GM23248 (cell line): ENCODE measurements at places on chromosomes 2 and 18. TPM values are rescaled to one million over a fixed set of nuclear protein-coding genes. Genes with fewer than 3 reads are reported as not detected.

- DNase-seq = peak; percentile 45
These were observed 79.1 kb upstream of the ZFP36L2 start for GRCh38 chr2:43305517-43305916.

DNA sequence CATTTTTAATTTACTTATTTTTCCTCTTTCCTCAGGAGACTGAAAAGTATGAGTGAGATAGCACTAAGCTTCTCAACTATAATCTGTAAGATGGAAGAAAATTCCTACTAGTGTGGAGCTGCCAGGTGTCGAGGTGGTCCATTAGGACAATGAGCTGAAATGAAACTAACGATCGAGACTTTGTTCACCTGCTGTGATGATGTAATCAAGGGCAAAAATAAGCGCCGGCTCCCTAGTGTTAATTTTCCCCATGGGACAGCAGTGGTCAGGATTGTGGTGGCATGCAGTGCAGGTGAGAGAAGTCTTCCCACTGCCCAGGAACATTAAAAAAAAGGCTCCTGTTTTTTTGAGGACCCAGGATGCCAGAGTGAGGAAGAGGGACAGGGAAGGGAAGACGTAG lies 859.1 kb upstream of the GCFC2 start:
- DNase-seq = no peak

DNA sequence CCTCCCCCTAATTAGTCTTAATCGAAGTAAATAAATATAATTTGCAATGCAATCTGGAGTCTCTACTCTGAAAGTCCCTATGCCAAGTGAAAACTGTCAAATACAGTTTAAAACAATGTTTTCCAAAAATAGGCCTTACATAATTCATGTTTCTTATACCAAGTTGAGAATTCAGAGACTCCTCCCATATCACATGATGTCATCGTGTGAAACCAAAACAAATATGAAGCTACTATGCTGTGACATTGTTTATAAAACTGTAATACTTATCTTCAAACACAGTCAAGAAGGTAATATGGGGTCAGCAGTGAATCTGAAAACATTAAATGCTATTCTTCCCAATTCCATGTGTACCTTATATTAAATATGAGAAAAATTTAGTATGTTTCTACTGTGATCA lies 940.2 kb upstream of the FANCL start:
- DNase-seq = no peak

GRCh38 chr2:207167099-207167923 lies 1.6 kb upstream of the KLF7 start:
- DNase-seq = peak; percentile 82

GRCh38 chr2:690799-691198 lies 13.6 kb upstream of the TMEM18 start:
- DNase-seq = no peak

GRCh38 chr2:48146552-48146951 lies 240.3 kb upstream of the FBXO11 start:
- DNase-seq = no peak

The PJVK gene
- total RNA-seq = 0.97 and 1.9 TPM in 2 replicates

The ACMSD gene
- total RNA-seq = not detected in 2 replicates
